ENCODE measurements at places on chromosomes 6 and 20.

- no peak for DNase-seq
These were observed 37.1 kb downstream of the SLC22A23 start for GRCh38 chr6:3419624-3420272.

- DNase-seq, result no peak
These were observed 9.8 kb downstream of the RGS17 start for GRCh38 chr6:153121311-153121710.

DNA sequence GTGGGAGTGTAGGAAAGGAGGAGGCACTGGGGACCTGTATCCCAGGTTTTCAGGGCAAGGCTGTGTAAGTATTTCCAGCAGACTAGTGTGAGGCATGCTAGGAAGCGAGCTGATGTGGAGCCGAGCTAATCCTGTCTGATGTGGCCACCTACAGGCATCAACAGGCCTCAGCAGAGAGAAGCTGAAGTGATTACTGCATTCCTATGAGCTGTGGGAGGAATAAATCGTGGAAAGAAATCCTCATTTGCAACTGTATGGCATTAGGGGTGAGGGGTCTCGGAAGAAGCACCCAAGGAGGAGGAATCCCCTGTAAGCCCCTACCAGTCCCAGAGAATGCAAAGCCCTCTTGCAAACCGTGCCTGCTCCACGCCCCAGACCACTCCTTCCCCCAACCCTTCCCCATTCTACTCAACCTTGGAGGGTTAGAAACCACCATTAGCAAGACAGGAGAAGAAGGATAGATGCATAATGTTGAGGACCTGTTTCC is 41.6 kb downstream of the C6orf15 start:
- no peak for DNase-seq

DNA sequence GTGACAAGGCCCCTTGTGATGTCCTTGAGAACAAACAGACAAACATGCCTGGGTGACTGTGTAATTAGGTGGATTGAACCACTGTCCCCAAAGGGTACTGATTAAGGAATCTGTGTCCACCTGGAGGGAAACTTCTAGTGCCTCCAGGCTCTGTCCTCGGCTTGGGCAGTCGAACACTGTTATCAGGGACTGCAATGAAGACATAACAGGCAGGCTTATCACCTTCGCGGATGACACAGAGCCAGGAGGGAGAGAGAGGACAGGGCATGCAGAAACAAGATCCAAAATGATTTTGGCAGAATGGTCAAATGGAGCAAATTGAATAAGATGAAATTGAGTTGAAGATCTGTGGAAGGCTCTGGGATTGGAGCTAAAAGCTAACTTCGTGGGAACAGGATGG is 60.9 kb upstream of the ZFAND3 start:
- no peak for DNase-seq

- DNase-seq, result no peak
These were observed 187.0 kb downstream of the MTFR2 start for GRCh38 chr6:136063096-136063495.

GRCh38 chr6:44641344-44642031 is 254.0 kb downstream of the CDC5L start:
- DNase-seq, result no peak

DNA sequence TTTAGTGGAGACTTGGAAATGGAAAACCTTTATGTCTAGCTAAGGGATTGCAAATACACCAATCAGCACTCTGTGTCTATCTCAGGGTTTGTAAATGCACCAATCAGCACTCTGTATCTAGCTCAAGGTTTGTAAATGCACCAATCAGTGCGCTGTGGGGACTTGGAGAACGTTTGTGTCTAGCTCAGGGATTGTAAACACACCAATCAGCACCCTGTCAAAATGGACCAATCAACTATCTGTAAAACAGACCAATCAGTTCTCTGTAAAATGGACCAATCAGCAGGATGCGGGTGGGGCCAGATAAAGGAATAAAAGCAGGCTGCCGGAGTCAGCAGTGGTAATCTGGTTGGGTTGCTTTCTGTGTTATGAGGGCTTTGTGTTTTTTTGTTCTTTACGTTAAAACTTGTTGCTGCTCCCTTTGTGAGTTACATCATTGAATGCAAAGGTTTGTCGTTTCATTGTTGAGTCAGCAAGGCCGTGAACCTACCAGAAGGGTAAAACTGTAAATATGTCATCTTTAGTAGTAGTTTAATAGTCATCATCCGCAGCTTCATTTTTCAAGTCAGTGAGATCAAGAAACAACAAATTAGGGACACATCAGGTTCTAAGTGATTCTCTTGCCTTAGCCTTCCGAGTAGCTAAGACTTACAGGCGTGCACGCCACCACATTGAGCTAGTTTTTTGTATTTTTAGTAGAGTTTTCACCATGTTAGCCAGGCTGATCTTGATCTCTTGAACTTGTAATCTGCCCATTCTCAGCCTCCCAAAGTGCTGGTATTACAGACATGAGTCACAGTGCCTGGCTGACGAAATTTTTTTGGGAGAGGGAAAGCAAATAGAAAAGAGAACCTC is 22.7 kb upstream of the NUP153 start:
- DNase-seq, result no peak

DNA sequence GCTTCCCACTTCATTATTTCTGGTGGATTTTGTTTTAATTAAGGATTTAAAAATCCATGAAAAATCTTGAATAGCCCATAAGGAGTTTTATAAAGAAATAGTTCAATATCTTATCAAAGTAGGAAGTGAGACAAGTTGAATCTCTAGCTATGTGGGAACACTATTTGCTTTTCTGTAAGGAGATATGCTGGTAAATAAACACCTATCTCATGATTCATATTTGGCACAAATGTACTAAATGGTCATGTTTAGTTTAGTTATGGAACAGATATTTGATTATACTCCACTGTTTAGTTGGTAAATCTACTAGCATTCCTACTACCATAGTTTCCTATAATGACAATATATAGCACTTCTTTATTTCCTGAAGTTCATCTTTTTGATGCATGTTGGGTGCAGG is 239.9 kb upstream of the CEP162 start:
- no peak for DNase-seq

DNA sequence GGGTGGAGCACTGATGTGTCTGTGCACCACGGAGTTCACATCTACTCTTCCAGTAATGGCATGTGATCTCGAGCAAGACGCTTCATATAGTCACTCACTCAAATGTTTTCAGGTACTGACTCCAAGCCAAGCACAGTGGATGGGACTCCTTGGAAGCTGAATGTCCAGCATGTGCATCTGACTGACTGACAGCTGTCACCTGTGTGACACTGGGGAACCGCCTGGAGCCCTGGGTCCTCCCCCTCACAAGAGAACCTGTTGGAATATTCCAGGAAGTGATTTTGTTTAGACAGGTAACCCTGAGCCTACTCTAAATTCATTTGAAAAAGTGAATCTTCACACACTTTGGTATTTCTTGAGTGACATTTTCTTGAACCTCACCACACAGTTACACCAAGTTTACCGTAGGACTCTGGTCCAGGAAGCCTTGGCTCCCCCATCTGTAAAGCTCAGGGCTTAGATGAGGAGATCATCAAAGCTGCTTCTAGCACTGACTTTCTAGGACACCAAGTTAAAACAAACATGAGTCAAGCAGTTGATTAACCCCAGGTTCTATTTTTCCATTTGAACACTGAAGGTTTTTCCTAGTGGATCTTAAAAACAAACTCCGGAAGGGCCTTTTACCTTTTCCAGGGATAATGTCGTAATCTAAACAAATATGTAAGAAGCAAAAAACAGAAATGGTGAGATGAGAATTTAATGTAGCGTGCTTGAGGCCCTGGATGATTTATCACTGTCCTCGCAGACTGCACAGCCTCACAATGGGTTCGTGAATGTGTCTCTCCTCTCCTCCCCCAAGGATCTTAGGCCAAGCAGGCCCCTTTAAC is 50.1 kb downstream of the EDN3 start:
- no peak for DNase-seq

- no peak for DNase-seq
These were observed 2.9 kb downstream of the NRN1 start for GRCh38 chr6:6003621-6004366.

DNA sequence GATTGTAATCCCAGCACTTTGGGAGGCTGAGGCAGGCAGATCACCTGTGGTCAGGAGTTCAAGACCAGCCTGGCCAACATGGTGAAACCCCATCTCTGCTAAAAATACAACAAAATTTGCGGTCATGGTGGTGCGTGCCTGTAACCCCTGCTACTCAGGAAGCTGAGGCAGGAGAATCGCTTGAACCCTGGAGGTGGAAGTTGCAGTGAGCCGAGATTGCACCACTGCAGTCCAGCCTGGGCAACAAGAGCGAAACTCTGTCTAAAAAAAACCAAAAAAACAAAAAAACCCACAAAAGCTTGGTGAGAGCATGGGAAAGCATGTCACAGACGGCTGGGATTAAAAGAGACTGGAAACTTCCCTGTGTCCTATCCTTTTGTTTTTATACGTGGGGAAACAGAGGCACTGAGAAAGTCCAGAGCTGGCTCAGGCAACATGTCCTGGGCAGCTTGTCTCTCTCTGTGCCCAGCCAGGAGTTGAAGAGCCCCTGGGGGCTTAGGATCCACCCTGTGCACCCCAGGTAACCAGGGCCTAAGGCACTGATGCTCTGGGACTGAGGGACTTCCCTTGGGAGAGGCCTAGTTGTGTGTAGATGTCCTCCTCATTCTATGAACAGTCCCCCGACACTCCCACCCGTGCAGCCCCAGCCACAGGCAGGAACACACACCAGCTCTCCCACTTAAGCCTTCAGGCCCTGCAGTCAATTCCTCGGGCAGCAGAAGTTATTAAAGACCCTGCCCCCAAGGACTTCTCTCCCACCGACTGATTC is 16.0 kb downstream of the CD40 start:
- no peak for DNase-seq

- DNase-seq, result no peak
These were observed 103.7 kb upstream of the TMEM170B start for GRCh38 chr6:11433860-11434259.

DNA sequence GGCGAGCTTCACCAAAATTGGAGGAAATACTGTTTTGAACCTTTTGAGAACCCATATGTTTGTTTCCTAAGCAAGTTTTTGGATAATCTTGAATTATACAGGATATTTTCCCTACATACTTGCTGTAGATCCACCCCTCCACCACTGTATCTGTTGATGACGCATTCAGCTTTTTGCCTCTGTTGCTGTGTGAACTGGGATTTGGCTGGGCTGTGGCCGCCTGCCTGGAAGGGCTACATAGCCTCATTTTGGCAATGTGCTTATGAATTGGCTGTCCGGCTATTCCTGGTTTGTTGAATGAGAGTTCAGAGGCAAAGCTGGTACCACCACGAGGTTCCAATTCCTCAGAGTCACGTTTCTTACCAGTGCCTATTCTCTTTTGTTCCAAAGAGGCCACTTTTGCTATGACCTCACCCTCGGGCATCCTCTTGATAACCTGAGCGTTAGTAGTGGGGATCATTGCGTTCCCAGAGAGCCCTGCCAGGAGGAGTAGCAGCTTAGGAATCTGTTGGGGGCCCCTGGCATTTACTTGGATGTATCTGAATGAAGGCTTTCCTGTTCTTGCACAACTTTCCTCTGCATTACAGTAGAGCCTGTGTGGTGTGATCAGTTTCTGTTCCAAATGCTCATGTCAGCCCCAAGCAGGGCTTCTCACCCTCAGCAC is 6.4 kb downstream of the FAM83D start:
- no peak for DNase-seq

GRCh38 chr6:161048641-161049040 is 57.1 kb downstream of the MAP3K4 start:
- DNase-seq, result no peak

DNA sequence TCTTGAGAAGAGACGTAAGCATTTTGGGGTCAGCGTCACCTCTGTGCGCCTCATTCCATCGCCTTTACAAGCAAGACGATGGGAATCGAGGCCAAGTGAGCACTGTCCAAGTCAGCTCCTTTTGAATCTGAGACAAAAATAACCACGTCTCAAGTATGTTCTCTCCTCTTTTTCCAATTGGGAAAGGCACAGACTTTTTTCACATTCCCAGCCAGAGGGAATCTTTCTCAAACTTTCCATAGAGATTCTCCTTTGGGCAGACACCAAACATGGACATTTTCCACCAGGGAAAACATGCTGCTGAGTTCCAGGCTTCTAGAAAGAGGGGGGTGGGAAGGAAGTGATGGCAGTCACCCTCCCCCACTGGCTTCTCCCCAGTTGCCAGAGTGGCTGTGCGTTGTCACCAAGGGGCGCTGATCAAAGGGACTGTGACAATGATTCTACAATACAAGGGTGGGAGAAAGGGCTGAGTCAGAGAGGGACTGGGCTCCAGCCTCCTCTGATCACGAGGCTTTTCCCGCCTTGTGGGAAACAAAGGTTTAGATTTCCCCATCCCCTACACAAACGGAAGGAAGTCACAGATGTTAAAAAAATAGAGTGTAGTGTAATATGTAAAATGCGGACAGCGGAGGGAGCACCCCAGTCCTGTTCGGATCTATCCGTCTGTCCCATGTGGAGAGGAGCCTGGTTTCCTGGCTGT is 281.9 kb upstream of the RNF24 start:
- DNase-seq, result no peak

DNA sequence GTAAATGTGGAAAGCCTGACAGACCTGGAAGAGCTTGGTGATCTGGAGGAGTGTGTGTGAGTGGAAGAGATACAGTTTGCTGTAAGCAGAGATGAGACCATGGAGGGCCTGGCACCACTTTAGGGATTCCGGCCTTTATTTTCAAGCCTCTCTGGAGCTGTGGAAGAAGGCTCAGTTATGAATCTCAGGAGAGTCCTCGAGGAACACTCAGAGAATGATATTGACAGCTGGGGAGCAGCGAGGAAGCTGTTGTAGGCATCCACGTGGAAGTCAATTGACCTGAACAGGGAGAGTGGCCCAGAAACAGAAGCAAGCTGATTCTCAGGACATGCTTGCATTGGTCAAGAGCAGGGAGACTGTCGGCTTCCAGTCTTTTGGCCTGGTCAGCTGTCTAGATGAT is 108.4 kb upstream of the FOXQ1 start:
- DNase-seq, result no peak

- no peak for DNase-seq
These were observed 56.4 kb upstream of the TNFAIP3 start for GRCh38 chr6:137810554-137811120.

DNA sequence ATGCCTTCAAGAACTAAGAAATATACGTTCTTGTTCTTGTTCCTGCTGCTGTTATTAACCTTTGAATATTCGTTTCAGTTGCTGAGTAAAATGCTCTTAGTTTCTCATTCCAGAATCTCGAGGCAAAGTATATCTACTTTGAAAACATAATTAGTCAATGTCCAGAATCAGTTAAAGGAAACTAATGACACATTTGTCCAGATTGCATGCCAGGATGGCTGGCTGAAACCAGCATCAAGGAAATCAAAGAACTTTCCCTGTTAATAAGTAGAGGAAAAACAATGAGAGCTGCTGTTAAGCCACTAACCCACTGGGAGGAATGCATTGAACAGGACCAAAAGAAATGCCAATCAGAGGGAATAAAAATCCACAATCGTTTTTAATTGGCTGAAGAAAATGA is 196.9 kb downstream of the ALDH8A1 start:
- DNase-seq, result no peak

Data from liver (tissue), 10 donors.